ENCODE measurements at places on chromosomes 11 and 22.

- DNase-seq, result no peak
Observed at GRCh38 chr22:42303396-42304323, 33.2 kb upstream of the TCF20 start.

GRCh38 chr11:44342616-44343015 lies 32.7 kb upstream of the ALX4 start:
- no peak for DNase-seq

GRCh38 chr11:18986744-18987143 lies 47.5 kb upstream of the MRGPRX1 start:
- DNase-seq, result no peak

- no peak for DNase-seq
Observed at GRCh38 chr11:8233691-8234424, 29.8 kb downstream of the LMO1 start.

- no peak for DNase-seq
Observed at GRCh38 chr11:108405706-108406105, 61.6 kb downstream of the C11orf65 start.

GRCh38 chr11:2444821-2445745 lies at the start of gene KCNQ1:
TSS of gene KCNQ1 (plus strand) at chr11:2445008. CDS start at chr11:2445099, 91 bp downstream.
- peak; percentile 83 for DNase-seq

GRCh38 chr22:37302674-37303555 lies 20.6 kb downstream of the CYTH4 start:
- DNase-seq, result no peak

- DNase-seq, result no peak
Observed at GRCh38 chr11:112748713-112749543, 212.3 kb upstream of the NCAM1 start.

GRCh38 chr11:30149998-30150397 lies 80.8 kb upstream of the FSHB start:
- no peak for DNase-seq

Measured in mucosa of descending colon (tissue), 3 donors.